Gastrocnemius medialis (tissue), 4 donors: ENCODE measurements at places on chromosomes 4 and X. TPM values are rescaled to one million over a fixed set of nuclear protein-coding genes. Genes with fewer than 3 reads are reported as not detected.

BBS12 gene
- total RNA-seq, result 1.9 TPM

IL2RG gene
- total RNA-seq, result 3.6 TPM

GLUD2 gene
- total RNA-seq, result 0.51 TPM

NLGN4X gene
- 0.51 TPM for total RNA-seq

TMEM154 gene
- total RNA-seq, result 2.0 TPM

RTL9 gene
- 0.07 TPM for total RNA-seq

CXCR3 gene
- not detected for total RNA-seq

MEPE gene
- total RNA-seq, result not detected

USP26 gene
- not detected for total RNA-seq

PLK4 gene
- 0.11 TPM for total RNA-seq

GRCh38 chr4:47213539-47213938 is 182.2 kb downstream of the GABRB1 start:
- no peak overlapping the region for H3K4me3 ChIP-seq
- no peaks in the 10 kb centered on the region for H3K27me3 ChIP-seq
- H3K27ac ChIP-seq, result no peak overlapping the region
- no peaks in the 10 kb centered on the region for H3K4me1 ChIP-seq

- no peak for DNase-seq
- no peak overlapping the region for H3K27ac ChIP-seq
- H3K27me3 ChIP-seq, result no peaks in the 10 kb centered on the region
- no peaks in the 10 kb centered on the region for H3K4me1 ChIP-seq
- no peaks in the 10 kb centered on the region for H3K36me3 ChIP-seq
- H3K4me3 ChIP-seq, result no peak overlapping the region
Measured at GRCh38 chr4:173128199-173128890, 40.3 kb upstream of the GALNT7 start.

- no peak overlapping the region for H3K4me3 ChIP-seq
- H3K27ac ChIP-seq, result no peak overlapping the region
- H3K4me1 ChIP-seq, result no peaks in the 10 kb centered on the region
- peaks cover 71% of the 10 kb centered on the region for H3K27me3 ChIP-seq
Measured at GRCh38 chr4:8872402-8873291, 1.0 kb upstream of the HMX1 start.

- peaks cover 81% of the 10 kb centered on the region for H3K4me1 ChIP-seq
- no peak for DNase-seq
- no peak overlapping the region for H3K4me3 ChIP-seq
- H3K27me3 ChIP-seq, result no peaks in the 10 kb centered on the region
- H3K27ac ChIP-seq, result peak overlapping the region; percentile 80
Measured at GRCh38 chr4:42632653-42633382, 24.1 kb downstream of the ATP8A1 start.

- H3K4me1 ChIP-seq, result no peaks in the 10 kb centered on the region
- no peak for DNase-seq
- no peak overlapping the region for H3K27ac ChIP-seq
Measured at GRCh38 chrX:39935411-39936064, 162.2 kb downstream of the BCOR start.

- H3K27me3 ChIP-seq, result no peaks in the 10 kb centered on the region
- peaks cover 36% of the 10 kb centered on the region for H3K4me1 ChIP-seq
- no peak for DNase-seq
- no peak overlapping the region for H3K27ac ChIP-seq
- no peak overlapping the region for H3K4me3 ChIP-seq
- no peaks in the 10 kb centered on the region for H3K36me3 ChIP-seq
Measured at GRCh38 chr4:8132400-8132799, 26.2 kb downstream of the ABLIM2 start.

- no peaks in the 10 kb centered on the region for H3K36me3 ChIP-seq
- no peak for DNase-seq
- no peak overlapping the region for H3K4me3 ChIP-seq
- no peak overlapping the region for H3K27ac ChIP-seq
- H3K4me1 ChIP-seq, result no peaks in the 10 kb centered on the region
- H3K27me3 ChIP-seq, result no peaks in the 10 kb centered on the region
Measured at GRCh38 chr4:33184657-33185290, 2464.6 kb downstream of the PCDH7 start.

GRCh38 chrX:68249903-68250302 is 183.4 kb downstream of the OPHN1 start:
- no peak for DNase-seq
- no peaks in the 10 kb centered on the region for H3K4me1 ChIP-seq
- H3K36me3 ChIP-seq, result no peaks in the 10 kb centered on the region
- H3K27me3 ChIP-seq, result no peaks in the 10 kb centered on the region

GRCh38 chrX:116009346-116009745 is 161.2 kb upstream of the AGTR2 start:
- H3K27me3 ChIP-seq, result no peaks in the 10 kb centered on the region
- H3K4me1 ChIP-seq, result no peaks in the 10 kb centered on the region
- H3K27ac ChIP-seq, result no peak overlapping the region
- no peaks in the 10 kb centered on the region for H3K36me3 ChIP-seq

- H3K27me3 ChIP-seq, result no peaks in the 10 kb centered on the region
- no peak overlapping the region for H3K4me3 ChIP-seq
- H3K27ac ChIP-seq, result no peak overlapping the region
- no peak for DNase-seq
- no peaks in the 10 kb centered on the region for H3K4me1 ChIP-seq
Measured at GRCh38 chrX:31435592-31435991, 363.8 kb upstream of the FTHL17 start.

- no peak overlapping the region for H3K4me3 ChIP-seq
- H3K27me3 ChIP-seq, result no peaks in the 10 kb centered on the region
- no peaks in the 10 kb centered on the region for H3K36me3 ChIP-seq
- H3K4me1 ChIP-seq, result peaks cover 6% of the 10 kb centered on the region
- no peak overlapping the region for H3K27ac ChIP-seq
Measured at GRCh38 chr4:48243429-48243828, 26.2 kb downstream of the TEC start.

DNA sequence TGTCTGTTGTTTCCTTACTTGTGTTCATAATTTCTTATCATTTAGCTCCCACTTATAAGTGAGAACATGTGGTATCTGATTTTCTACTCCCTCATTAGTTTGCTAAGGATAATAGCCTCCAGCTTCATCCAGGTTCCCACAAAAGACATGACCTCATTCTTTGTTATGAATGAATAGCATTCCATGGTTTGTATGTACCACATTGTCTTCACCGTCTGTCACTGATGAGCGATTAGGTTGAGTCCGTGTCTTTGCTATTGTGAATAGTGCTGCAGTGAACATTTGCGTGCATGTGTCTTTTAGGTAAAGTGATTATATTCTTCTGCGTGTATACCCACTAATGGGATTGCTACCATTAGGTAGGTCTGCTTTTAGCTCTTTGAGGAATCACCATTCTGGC is 624.3 kb upstream of the EPHA5 start:
- H3K27ac ChIP-seq, result no peak overlapping the region
- H3K4me3 ChIP-seq, result no peak overlapping the region
- DNase-seq, result no peak
- no peaks in the 10 kb centered on the region for H3K36me3 ChIP-seq
- no peaks in the 10 kb centered on the region for H3K4me1 ChIP-seq
- no peaks in the 10 kb centered on the region for H3K27me3 ChIP-seq

GRCh38 chr4:30094887-30095286 is 625.3 kb upstream of the PCDH7 start:
- H3K36me3 ChIP-seq, result no peaks in the 10 kb centered on the region
- H3K4me1 ChIP-seq, result no peaks in the 10 kb centered on the region
- H3K27me3 ChIP-seq, result no peaks in the 10 kb centered on the region
- H3K27ac ChIP-seq, result no peak overlapping the region

DNA sequence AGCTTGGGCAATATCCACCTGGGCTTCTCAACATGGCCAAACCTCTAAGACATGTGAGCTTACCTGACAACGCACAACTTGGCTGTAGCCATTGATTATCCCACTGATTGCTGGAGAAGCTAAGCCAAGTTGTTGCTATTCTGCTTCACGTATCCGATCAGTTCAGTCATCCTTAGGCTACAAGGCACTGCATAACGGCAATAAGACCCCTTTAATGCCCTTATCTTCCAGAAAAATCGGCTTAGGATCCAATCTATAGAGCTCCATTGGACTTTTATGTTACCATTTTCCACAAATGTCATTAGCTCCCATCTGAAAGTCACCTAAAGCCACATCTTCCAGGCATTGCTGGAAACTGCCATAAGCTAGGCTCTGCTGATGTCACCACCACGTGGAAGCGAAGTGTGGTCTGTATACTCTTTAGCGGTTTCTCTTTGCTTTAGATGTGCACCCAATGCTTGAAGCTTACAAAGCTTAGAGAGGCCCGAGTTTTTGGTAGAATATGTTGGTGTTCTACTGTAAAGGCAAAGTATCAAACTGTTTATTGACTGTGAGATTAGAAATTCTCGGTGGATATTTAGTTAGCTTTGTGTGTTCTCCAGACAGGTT is 163.1 kb downstream of the CPE start:
- no peaks in the 10 kb centered on the region for H3K4me1 ChIP-seq
- no peak overlapping the region for H3K4me3 ChIP-seq
- DNase-seq, result no peak
- H3K27me3 ChIP-seq, result no peaks in the 10 kb centered on the region
- no peak overlapping the region for H3K27ac ChIP-seq

- H3K4me3 ChIP-seq, result no peak overlapping the region
- H3K36me3 ChIP-seq, result no peaks in the 10 kb centered on the region
- no peak overlapping the region for H3K27ac ChIP-seq
- no peaks in the 10 kb centered on the region for H3K27me3 ChIP-seq
- H3K4me1 ChIP-seq, result no peaks in the 10 kb centered on the region
Measured at GRCh38 chr4:45350438-45350837, 624.1 kb upstream of the GNPDA2 start.

GRCh38 chr4:3077796-3078195 is 3.3 kb downstream of the HTT start:
- H3K27ac ChIP-seq, result no peak overlapping the region
- no peaks in the 10 kb centered on the region for H3K27me3 ChIP-seq
- H3K4me3 ChIP-seq, result no peak overlapping the region

DNA sequence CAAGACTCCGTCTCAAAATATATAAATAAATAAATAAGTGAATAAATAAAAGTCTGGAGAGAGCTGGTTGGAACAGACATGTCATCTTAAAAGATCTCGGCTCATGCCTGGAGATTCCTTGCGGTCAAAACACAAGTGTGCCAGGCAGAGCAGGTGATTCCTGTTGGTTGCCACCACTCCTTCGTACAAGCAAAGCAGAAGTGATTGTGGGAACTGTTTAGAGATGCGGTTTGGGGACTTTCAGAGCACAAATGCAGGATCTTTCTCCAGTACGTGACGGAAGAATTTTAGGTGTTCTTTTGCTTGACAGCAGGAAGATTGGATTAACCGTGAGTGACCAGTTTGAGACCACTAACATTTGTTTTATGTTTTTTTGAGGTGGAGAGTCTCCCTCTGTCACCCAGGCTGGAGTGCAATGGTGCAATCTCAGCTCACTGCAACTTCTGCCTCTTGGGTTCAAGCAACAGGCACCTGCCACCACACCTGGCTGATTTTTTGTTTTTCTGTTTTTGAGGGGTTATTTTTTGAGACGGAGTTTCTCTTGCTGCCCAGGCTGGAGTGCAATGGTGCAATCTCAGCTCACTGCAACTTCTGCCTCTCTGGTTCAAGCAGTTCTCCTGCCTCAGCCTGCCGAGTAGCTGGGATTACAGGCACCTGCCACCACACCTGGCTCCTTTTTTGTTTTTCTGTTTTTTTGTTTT is 2.8 kb upstream of the CRLF2 start:
- H3K4me3 ChIP-seq, result no peak overlapping the region
- H3K27me3 ChIP-seq, result no peaks in the 10 kb centered on the region
- no peak overlapping the region for H3K27ac ChIP-seq
- no peaks in the 10 kb centered on the region for H3K36me3 ChIP-seq
- no peaks in the 10 kb centered on the region for H3K4me1 ChIP-seq

- no peak for DNase-seq
- no peaks in the 10 kb centered on the region for H3K36me3 ChIP-seq
- H3K4me3 ChIP-seq, result no peak overlapping the region
- H3K4me1 ChIP-seq, result peaks cover 6% of the 10 kb centered on the region
- no peaks in the 10 kb centered on the region for H3K27me3 ChIP-seq
Measured at GRCh38 chr4:48904101-48904500, 2.5 kb downstream of the OCIAD2 start.

DNA sequence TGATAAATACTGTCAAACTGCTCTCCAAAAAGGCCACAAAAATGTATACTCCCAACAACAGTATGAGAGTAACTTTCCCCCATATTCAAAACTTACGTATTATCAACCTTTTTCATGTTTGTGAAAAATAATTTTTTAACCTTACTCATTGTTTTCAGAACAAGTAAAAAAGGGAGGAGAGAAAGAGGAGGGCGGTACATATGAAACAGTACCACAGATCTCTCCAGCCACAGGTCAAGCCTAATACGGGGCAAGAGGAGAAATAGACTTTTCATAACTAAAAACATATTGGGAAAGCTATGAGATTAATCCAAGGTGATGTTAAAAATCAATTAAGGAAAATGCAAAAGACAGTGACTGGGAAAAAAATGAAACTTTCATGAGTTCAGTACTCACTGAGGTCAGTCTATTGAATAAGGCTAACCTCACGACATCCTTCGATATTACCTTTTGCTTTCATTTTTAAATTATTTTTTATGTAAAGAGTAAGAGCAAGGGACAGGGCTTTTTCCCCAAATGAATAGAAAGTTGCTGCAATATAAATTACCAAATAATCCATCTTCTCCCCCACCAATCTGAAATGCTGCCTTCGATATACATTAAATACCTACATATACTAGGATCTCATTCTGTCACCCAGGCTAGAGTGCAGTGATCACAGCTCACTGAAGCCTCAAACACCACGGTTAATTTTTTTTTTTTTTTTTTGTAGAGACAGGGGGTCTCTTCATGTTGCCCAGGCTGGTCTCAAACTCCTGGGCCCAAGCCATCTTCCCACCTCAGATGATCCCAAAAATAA is 25.3 kb downstream of the FBXW7 start:
- no peak for DNase-seq
- H3K4me3 ChIP-seq, result no peak overlapping the region
- no peaks in the 10 kb centered on the region for H3K27me3 ChIP-seq
- H3K36me3 ChIP-seq, result no peaks in the 10 kb centered on the region
- no peak overlapping the region for H3K27ac ChIP-seq

DNA sequence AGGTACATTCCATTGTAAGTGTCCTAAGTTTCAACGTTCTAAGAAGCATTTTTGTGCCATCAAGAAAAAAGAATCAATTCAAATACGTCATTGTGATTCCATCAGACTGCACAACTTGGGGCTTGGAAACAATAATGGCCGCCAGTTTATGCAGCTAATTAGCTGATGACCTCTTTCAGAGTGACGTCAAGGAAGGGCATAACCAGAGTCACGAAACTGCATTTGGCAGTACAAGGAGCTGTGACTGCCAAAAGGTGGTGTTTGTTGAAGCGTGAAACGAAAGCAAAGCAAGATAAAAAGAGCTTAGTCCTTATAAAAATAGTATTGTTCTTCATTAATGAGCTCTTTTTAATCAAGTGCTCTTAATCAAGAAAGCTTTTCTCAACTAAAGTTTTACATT is 81.1 kb upstream of the SH3RF1 start:
- no peaks in the 10 kb centered on the region for H3K4me1 ChIP-seq
- H3K4me3 ChIP-seq, result no peak overlapping the region
